ENCODE measurements at places on chromosomes 12 and 14.

DNA sequence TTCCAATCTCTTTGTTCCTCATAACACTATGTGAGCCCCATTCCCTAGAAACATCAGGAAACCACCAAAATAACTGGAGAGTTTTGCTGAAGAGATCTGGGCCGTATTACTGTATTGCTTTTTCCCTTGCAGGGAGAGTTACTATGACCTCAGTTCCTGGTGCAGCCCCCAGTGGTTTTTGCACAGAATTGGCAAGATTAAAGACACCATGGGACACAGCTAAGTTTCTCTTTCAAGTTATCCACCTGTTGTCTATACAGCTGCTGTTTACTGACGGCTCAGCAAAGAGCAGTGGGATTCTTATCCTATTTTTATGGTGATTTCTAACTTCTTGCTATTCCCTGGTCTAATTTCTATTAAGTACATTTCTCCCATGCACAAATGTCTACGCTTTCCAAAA lies 77.1 kb upstream of the SLC35F4 start:
- no peak for DNase-seq

- no peak for DNase-seq
Measured at GRCh38 chr14:105160776-105161175, 7.8 kb downstream of the JAG2 start.

GRCh38 chr12:116294454-116295165 lies 17.1 kb upstream of the MED13L start:
- DNase-seq: no peak

- no peak for DNase-seq
Measured at GRCh38 chr14:89573399-89573657, 156.3 kb upstream of the FOXN3 start.

- no peak for DNase-seq
Measured at GRCh38 chr12:128323145-128323920, 56.4 kb downstream of the TMEM132C start.

GRCh38 chr12:71892059-71892458 lies 46.6 kb upstream of the TPH2 start:
- DNase-seq: no peak

DNA sequence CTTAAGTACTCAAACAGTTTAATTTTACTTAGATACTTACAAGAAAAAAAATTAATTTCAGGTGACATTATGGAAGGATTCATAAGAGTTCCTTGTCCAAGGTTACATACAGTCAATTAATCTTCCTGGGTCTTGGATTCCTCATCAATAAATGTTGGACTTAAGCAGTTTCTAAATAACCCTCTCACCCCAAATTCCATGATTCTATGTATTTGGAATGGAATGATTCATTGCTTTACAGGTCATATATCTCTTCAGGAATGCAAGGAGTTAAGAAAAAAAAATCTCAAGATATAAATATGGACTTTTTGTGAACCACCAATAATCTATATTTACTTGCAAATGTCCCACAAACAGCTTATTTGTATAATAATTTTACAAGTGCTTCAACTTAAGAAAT lies 84.2 kb upstream of the BMP4 start:
- no peak for DNase-seq

- no peak for DNase-seq
Measured at GRCh38 chr14:105533391-105533790, 7.0 kb downstream of the TMEM121 start.

- DNase-seq: no peak
Measured at GRCh38 chr12:130164936-130165335, 2.7 kb downstream of the FZD10 start.

DNA sequence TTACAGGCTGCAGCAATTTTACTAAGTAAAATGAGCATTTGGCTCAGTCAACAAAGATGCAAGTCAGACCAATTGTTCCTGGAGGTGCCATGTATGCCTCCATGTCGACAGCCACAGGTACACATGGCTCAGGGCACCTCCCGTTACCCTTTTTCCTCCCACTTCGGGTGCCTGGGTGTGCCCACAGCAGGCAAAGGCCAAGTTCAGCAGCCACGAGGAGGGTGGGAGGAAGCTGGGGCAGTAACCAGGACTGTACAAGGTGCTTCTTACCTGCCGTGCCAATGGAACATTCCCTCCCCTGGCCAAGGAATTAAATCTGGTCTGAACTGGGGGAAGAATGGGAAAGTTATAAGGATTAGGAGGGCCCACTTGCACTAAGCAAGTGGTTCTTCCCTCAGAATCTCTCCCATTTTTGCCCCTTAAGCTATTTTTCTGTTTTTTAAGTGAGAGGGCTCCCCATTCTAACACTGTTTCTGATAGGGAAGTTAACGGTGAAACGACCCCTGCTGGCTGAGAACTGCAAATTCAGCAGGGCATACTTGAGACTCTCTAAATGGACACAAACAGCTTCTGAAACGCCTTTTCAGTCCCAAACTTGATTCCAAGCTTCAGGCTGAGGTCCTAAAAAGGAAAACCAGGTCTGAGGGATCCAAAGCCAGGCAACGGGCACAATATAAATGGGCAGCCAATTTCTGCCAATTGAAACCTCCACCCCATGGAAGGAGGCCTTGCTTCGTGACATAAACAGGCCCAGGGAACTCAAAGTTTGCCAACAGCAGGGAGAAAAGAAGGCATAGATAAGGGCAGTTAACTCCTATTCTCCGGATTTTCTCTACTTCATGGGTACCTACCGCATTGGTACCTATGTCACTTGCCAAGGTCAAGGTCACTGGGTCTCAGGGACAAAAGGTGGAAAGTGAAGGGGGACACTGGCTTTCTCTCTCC lies 24.8 kb downstream of the CLECL1 start:
- DNase-seq: peak; percentile 62

GRCh38 chr12:7302266-7302986 lies 1.4 kb upstream of the ACSM4 start:
- DNase-seq: no peak
